Stimulated activated CD8-positive, alpha-beta memory T cell treated with anti-CD3 and anti-CD28 coated beads, Interleukin-4, amount 100 ng/mL, for 1 hour (primary cell): ENCODE measurements at places on chromosomes 12 and 14.

- no peak for DNase-seq
These were observed 41.8 kb upstream of the CCDC196 start for GRCh38 chr14:66444271-66444927.

- no peak for DNase-seq
These were observed 12.4 kb upstream of the PCNX1 start for GRCh38 chr14:70894868-70895267.

- no peak for DNase-seq
These were observed 62.6 kb downstream of the DUSP6 start for GRCh38 chr12:89289720-89290119.

- no peak for DNase-seq
These were observed 790.7 kb downstream of the C12orf50 start for GRCh38 chr12:87238466-87238865.

DNA sequence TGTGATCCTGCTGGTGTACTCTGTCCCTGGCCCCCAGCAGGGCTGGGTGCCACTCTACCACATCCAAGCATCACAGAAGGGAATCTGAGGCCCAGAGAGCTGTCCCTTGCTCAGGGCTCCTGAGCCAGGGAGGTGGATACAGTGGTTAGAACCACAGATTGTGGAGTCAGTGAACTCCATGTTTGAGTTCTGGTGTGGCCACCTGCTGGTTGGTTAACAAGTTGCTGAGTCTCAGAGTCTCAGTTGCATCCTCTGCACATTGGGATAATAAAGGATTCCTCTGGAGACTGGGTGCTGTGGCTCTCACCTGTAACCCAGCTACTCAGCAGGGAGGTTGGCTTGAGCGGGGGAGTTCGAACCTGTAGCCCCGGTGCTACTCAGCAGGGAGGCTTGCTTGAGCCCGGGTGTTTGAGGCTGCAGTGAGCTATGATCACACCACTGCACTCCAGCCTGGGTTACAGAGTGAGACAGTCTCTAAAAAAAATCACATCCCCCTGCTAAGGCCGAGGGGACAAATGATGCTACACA is 39.4 kb downstream of the MVK start:
- no peak for DNase-seq

GRCh38 chr14:89537911-89538310 is 120.9 kb upstream of the FOXN3 start:
- DNase-seq = no peak
